ENCODE measurements at places on chromosomes 5 and 9.

DNA sequence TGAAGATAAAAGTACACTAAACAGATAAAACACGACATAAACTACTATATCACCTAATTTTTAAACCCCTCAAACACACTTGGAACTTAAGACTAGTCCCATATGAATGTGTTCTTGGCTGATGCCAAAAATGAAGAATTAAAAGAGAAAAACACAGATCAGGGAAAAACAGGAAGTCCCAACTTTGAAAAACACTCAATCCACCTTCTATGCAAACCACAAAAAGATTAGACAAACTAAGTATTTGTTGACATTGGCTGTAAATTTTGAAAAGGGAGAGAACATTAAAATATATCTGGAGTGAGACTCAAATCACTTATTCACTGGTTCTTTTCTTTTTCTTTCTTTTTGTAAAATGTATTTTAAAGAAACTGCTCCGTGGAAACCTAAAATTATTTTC, 81.4 kb downstream of the ANKH start:
- no peak for DNase-seq

- no peak for DNase-seq
These were observed 13.5 kb downstream of the ARL14EPL start for GRCh38 chr5:116045821-116046220.

GRCh38 chr5:36982146-36982545, 105.6 kb downstream of the NIPBL start:
- no peak for DNase-seq

DNA sequence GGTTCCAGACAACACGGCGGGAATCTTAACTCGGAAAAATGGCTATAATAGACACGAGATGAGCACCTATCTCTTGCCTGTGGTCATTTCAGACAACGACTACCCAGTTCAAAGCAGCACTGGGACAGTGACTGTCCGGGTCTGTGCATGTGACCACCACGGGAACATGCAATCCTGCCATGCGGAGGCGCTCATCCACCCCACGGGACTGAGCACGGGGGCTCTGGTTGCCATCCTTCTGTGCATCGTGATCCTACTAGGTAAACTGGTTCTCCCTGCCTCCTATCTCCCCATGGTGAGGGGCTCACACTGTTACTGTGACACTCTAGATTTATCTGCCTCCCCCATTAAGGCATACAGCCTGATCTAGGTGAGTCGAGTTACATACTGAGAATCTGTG, 124.2 kb downstream of the CDH6 start:
- DNase-seq = no peak

GRCh38 chr9:114503009-114503408, 2.3 kb downstream of the WHRN start:
- no peak for DNase-seq

DNA sequence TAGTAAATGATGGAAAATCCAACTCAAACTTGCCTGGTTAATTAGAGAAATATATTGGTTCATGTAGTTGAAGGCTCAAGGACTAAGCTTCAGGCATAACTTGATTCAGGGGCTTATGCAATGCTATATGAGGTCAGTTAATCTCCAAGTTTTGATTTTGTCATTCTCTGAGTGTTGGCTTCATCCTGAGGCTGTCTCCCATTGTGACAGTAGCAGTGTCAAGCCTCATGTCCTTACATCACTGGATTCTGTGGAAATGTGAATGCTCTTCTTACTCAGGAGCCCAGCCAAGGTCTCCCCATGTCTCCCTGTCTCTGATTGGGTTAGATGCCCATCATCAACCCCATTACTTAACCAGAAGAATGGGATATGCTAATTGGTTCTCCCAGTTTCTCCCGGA, 44.4 kb upstream of the SNX2 start:
- DNase-seq = no peak

- no peak for DNase-seq
These were observed 290.0 kb downstream of the CETN3 start for GRCh38 chr5:90119531-90119971.

DNA sequence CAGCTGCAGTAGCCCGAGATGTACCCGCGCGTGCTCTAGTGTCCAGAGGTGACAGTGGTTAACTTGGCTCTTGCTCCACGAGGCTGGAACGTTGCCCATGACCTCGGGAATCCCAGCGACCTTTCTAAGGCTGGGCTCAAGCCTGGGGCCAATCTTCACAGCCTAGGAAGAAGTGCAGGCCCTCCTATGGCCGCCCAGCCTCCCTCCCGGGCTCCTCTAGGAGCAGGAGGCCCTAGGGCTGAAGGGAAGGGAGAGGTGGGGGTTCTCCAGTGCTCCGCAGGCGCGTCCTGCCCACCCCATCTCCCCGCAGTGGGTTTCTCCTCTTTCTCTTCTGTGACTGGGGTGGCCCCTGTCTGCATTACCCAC, 13.3 kb downstream of the NR2F1 start:
- peak; percentile 16 for DNase-seq

GRCh38 chr5:133739181-133739780, 126.9 kb upstream of the FSTL4 start:
- DNase-seq = no peak

DNA sequence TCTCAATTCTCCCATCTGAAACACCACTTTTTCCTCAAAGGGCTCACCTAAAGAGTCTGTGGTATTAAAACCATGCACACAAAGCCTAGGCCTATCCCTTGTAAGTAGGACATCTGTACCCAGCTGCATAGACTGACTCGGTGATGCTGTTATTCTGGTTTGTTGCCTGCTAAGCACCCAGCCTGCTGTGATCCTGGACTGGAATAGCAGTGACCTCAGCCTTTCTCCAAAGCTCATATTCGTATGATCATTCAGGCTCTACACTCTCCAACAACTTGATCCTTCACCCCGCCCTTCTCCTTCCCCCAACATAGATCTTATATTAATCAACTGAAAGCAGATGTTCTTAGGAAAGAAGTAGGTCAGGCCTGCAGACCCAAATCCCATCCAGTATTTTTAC, 81.4 kb upstream of the WWC1 start:
- no peak for DNase-seq

- DNase-seq = no peak
These were observed 19.5 kb downstream of the PLPP7 start for GRCh38 chr9:131308906-131309529.

GRCh38 chr5:11153670-11154382, 392.8 kb upstream of the DAP start:
- DNase-seq = no peak

- DNase-seq = no peak
These were observed 112.5 kb upstream of the LARP1 start for GRCh38 chr5:154642499-154643245.

DNA sequence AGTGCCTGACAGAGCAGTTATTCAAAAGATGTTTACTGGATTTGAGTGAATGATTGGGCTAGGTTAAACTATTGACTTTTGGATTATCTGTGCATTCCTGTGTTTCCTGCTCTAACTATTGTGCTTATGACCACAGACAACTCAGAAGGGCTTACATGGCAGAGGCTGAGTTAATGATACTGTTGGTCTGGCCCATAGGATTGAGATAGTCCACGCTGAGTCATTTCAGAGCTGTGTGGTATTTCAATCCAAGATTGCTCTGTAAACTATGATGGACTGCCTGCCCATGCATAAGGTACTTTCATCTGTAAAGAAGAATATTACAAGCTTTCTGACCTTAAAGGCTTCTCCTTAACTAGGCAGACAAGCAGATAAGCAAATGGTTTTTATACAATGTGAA, 49.1 kb upstream of the SLIT3 start:
- DNase-seq = no peak

- DNase-seq = no peak
These were observed 192.9 kb upstream of the KLF9 start for GRCh38 chr9:70607329-70607728.

DNA sequence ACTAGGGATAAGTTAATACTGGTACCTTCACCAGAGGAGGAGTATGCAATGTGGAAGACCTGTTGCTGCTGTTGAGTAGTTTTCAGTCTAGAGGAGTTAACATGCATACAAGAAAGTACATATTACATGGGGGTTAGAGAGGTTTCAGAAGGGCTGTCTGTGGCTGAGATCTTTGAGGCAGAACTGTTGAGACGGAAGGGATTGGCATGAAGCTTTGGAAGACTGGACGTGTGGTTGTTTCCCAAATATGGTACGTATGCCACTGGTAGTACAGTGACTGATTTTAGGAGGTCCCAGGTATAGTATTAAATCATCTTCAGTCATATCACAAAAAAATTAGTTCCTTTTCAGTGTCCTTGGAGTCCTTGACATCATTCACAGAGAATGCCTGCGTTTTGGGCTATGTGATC, 17.6 kb downstream of the TNFAIP8 start:
- DNase-seq = no peak

GRCh38 chr5:22852807-22853660, at the start of gene CDH12:
Gene CDH12, minus strand, starts transcription at chr5:22853344.
- peak; percentile 85 for DNase-seq

Measured in retina (tissue), 1 donor.